Stimulated activated CD4-positive, alpha-beta T cell treated with anti-CD3 and anti-CD28 coated beads, TNF-alpha, amount 100 ng/mL, for 48 hours (primary cell): ENCODE measurements at places on chromosomes 2 and 18.
A peak's percentile ranks its signal among the peaks of the same experiment; 100 is the strongest.

DNA sequence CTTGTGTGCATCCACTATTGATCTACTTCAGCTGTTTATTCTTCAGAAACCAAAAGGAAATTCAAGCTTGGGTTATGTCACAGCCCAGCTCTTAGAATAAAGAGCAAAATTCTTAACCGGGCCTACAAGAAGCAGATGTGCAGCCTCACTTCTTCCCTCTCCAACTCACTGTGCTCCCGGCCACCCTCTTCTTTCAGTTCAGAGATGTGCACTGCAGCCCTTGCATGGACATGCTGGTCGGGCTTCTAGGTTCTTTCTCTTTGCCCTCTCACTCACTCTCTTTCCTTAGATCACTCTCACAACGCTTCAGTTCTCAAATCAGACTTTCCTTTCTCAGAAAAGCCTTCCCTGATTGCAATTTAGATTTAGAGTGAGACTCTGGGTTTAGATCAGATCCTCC is 104.1 kb downstream of the CHN1 start:
- DNase-seq, result no peak

DNA sequence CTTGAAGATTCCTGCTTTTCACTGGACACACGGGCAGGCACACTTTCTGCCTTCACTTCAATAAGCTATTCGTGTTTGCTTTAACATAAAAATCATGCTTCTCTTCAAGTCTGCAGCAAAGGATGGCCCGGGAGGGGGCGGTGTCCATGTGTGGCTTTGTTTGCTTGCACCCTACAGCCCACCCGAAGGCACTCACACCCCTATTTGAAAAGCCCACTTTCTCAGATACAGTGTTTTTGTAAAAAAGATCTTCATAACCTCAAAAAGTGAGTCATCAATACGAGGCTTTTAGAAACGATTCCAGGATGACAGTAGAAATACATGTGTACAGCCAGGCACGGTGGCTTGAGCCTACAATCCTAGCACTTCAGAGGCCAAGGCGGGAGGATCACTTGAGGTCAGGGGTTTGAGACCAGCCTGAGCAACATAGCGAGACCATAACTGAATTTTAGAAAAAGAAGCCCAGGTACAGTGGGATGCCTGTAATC is 36.5 kb upstream of the HPCAL1 start:
- no peak for DNase-seq

- no peak for DNase-seq
These were observed 6.5 kb downstream of the MAP4K4 start for GRCh38 chr2:101704046-101704466.

DNA sequence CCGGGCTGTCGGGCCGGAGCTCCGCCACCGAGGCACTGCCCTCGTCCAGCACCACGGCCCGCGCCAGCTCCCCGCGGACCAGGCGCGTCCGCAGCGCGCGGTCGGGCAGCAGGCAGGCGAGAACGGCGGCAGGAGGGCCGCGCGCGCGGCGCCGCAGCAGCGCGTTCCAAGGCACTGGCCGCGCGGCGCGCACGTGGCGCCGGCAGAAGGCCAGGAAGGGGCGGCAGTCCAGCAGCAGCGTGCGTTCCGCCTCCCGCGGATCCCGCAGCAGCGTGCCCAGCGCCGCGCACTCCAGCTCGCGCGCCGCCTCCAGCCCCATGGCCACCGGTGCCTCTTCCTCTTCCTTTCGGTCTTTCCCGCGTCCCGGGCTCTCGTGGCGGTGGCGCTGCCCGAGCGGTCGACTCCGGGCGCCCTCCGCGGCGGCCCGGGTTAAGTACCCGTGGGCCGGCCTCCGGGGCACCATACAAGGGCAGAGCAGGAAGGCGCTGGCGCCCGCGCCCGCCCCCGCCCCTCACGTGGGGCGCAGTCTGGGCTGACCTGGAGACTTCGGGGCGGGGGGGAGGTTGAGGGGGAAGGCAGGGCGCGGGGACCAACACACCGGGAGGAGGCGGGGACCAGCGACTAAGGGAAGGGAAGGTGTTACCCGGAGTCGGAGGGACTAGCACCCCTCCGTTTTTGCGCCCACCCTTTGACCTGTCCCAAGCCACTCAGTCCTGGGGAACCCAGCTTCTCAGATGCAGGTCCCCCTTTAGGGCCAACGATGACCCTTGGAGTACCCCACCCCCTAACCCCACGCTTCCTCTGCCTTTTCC is at the start of gene DUSP2:
TSS of gene DUSP2 (minus strand) at position 405 of the 812 bp plus-strand sequence. CDS start at position 319, 86 bp downstream.
- DNase-seq, result peak; percentile 88

- no peak for DNase-seq
These were observed 435.5 kb upstream of the MMADHC start for GRCh38 chr2:150023044-150023443.

GRCh38 chr2:65999796-66000195 is 435.1 kb upstream of the MEIS1 start:
- no peak for DNase-seq

- no peak for DNase-seq
These were observed 32.9 kb downstream of the UBR3 start for GRCh38 chr2:169860149-169860548.

DNA sequence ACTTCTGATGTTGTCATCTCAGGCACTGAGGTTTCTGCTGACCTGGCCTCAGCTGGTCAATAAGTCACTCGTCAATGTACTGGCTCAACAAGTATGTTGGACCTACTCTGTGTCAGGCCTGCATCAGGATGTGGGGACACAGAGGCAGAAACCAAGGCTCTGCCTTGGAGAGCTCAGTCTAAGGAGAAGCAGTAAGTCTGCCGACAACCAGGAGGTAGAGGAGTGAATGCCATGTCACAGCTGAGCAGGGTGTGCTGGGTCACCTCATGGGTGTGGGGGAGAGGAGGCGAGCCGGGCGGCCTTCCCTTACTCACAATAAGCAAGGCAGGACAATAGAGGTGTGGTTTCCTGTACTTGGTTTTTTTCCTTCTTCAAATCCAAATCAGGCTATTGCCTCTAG is 75.8 kb downstream of the COLEC12 start:
- DNase-seq, result no peak

GRCh38 chr2:233990261-233990798 is 60.2 kb upstream of the SPP2 start:
- DNase-seq, result peak; percentile 20

- DNase-seq, result no peak
These were observed 34.6 kb downstream of the ZBTB7C start for GRCh38 chr18:48374423-48375149.

- DNase-seq, result no peak
These were observed 4.7 kb downstream of the EEF1B2 start for GRCh38 chr2:206164261-206164862.

DNA sequence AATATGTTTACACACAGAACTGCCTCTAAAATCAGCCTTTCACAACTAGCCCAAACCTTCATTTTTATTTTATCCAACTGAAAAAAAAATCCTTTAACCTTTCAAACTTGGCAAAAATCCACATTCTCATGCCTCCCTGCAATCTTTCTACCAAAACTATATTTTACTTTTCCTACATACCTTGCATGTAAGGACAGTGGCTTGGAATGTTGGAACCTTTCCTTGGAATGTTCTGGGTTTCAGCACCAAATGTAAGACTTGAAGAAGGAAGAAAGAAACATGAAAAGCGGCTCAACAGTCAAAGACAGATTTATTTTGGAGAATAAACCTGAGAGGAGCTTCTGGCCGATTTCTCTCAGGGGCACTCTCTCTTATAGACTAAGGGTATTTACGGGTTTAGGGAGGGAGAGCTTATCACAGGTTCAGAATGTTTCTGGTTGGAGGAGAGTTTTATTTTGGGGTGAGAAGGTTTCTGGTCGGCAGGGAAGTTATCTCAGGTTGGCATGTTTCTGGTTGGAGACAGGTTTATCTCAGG is 79.7 kb downstream of the RRM2 start:
- DNase-seq, result no peak

DNA sequence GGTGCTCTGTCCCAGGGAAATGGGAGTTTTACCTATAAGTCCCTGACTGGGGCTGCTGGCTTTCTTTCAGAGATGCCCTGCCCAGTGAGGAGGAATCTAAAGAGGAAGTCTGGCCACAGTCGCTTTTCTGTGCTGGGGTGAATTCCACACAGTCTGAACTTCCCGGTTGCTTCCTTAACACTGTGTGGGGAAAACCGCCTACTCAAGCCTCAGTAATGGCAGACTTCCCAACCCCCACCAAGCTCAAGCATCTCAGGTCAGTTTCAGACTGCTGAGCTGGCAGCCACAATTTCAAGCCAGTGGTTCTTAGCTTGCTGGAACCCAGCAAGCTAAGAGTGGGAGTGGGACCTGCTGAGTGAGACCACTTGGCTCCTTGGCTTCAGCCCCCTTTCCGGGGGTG is 54.9 kb downstream of the NUP35 start:
- no peak for DNase-seq

GRCh38 chr2:157627594-157628476 is 829 bp downstream of the ACVR1C start:
- DNase-seq, result peak; percentile 10

DNA sequence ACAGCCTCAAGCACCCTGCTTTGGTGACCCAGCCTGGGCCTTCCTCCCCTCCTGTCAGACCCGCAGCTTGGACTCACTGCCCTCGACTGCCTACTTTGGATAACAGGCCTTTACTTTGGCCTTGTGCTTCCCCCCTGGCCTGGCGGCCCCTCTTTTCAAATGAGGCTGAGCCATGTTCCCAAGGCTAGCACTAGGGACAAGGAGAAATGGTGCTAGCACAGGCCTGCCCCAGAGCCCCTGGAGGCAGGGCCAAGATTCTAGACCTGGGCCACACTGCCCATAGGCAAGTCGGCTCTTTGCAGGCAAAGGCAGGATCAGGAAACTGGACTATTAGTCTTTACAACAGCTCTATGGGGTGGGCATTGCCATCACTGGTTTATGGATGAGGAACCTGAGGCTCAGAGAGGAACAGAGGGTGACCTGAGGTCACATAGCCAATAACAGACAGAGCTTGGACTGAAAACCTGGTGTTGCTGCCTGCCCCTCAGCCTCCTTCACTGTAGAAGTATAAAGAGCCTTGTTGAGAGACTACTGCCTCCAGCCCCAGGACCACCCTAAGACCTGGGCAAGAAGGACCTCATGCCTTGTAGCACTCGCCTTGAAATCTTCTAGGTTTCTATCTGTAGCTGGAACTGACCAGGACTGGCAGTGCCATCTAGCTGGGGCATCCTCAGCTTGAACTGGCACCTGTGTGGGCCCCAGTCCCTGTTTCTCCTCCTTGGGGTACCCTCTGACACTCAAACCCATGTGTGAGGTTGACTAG is 266.3 kb downstream of the DYSF start:
- no peak for DNase-seq

DNA sequence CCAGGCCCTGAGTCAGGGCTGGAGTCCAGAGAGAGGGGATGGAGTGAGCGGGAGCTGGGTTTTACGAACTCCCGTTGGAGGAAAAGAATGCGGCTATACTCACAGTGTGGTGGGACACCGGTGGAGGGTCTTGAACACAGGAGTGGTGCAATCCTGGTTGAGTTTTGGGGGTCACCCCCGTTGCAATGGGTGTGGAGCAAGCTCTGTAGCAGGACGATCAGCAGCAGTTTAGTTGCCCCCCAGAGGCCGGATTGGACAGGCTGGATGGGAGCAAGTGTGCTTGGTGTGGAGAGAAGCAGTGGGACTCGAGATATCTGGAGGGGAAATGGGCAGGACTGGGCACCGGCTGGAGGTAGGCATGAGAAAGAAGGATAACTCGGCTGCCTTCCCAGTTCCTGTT is 72.3 kb upstream of the TWIST2 start:
- no peak for DNase-seq

DNA sequence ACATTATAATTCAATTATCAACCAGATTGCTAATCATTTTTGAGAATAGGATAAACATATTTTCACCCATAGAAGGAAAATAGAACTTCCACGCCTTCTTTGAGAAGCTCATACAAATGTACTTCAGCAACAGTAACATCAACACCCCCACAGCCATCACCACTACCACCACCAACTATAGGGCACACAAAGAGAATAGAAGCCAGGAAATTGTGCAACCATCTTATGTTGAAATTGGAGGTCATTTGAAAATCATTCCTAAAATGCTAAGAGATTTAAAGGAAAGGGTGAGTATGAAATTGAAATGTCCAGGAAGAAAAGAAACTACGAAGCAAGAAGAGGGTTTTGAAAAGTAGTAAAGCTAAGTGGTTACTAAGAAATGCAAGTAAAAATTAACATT is 563.4 kb downstream of the ZNF804A start:
- DNase-seq, result no peak

- DNase-seq, result no peak
These were observed 565.1 kb upstream of the GCFC2 start for GRCh38 chr2:76275788-76276187.

DNA sequence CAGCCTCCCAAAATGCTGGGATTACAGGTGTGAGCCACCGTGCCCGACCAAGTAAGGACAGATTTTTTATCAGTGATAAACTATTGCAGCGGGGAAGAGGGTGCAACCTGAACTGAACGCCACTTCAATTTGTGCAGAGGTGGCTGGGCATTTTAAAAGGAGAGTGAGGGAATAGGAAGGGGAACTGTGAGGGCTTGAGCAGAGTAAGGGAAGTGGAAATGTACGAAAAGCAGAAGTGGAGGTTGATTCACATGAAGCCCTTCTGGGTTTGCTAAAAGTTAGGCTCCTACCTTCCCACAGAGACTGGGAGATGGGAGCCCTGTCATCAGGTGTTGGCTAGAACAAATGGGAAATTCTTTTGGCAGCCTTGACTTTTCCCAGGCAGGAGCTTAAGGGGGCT is 6.1 kb downstream of the STK11IP start:
- no peak for DNase-seq
